ENCODE measurements at places on chromosomes 3 and 15. TPM values are rescaled to one million over a fixed set of nuclear protein-coding genes. Genes with fewer than 3 reads are reported as not detected.

The TGFBR2 gene
- total RNA-seq, result 53.4 TPM

The LYSMD2 gene
- total RNA-seq, result 23.8 TPM

The USP19 gene
- total RNA-seq, result 23.6 TPM

The CFAP20DC gene
- total RNA-seq, result 2.5 TPM

The GOLGA6L7 gene
- total RNA-seq, result not detected

The KPNA1 gene
- 54.3 TPM for total RNA-seq

Measured in A549 treated with Mapracorat at 1 μM for 4 hours (cell line).